ENCODE measurements at places on chromosomes 5 and 9.

DNA sequence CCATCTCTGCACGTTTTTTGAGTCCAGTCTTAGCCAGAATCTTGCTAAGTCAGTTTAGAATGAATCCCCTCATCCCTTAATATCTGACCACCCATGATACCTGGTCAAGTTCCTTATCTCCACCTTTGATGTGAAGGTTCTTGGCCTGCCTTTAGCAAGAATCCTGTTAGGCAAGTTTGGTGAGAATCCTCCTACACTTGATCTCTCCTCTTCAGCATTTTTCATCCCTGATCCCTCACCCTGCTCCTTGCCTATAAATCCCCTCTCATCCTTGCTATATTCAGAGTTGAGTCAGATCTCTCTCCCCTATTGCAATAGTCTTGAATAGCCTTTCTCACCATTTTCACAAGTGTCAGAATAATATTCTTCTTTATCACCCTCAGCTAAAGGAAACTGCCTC is 31.0 kb downstream of the SMIM23 start:
- no peak for DNase-seq

GRCh38 chr5:6615034-6615815 is 17.6 kb downstream of the NSUN2 start:
- DNase-seq: no peak

GRCh38 chr9:134445000-134445399 is 118.7 kb downstream of the RXRA start:
- DNase-seq: no peak

- no peak for DNase-seq
Measured at GRCh38 chr9:128242828-128243214, 33.0 kb downstream of the GOLGA2 start.

- no peak for DNase-seq
Measured at GRCh38 chr5:54595721-54596120, 78.2 kb downstream of the SNX18 start.

DNA sequence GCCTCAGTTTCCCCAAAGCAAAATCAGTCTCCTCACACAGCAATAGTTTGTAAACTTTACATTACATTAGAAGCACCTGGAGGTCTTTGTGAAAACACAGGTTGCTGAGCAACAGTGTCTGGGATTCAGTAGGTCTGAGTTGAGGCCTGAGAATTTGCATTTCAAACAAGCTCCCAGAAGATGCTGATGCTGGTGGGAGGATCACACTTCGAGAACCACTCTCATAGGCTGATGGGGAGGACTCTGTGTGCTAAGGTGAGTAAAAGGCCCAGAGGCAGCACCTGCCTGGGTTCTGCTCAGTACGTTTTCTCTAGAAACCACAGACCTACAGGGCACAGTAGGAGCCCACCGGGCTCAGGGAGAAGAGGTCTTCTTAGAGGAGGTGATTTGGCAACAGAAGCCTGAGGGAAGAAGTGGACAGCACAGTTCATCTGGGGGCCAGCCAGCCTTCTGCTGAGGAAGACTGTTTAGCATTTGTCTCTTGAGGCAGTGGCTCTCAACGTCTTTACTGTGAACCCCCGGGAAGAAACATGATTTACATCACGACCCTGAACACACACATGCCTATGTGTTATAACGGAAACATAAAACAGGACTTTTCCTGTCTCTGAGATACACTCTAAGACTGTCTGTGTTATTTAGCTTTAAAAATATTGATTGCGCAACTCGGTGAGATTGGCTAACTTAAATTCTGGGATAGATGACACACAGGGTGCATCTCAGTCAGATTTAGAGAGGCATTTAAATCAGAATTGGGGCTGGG is 24.8 kb upstream of the DENND1A start:
- peak; percentile 61 for DNase-seq

Data from MCF 10A (cell line).